HL-60 (cell line): ENCODE measurements at places on chromosomes 11 and 22.
A peak's percentile ranks its signal among the peaks of the same experiment; 100 is the strongest.

- DNase-seq = no peak
Measured at GRCh38 chr11:68589547-68590216, 94.7 kb upstream of the GAL start.

DNA sequence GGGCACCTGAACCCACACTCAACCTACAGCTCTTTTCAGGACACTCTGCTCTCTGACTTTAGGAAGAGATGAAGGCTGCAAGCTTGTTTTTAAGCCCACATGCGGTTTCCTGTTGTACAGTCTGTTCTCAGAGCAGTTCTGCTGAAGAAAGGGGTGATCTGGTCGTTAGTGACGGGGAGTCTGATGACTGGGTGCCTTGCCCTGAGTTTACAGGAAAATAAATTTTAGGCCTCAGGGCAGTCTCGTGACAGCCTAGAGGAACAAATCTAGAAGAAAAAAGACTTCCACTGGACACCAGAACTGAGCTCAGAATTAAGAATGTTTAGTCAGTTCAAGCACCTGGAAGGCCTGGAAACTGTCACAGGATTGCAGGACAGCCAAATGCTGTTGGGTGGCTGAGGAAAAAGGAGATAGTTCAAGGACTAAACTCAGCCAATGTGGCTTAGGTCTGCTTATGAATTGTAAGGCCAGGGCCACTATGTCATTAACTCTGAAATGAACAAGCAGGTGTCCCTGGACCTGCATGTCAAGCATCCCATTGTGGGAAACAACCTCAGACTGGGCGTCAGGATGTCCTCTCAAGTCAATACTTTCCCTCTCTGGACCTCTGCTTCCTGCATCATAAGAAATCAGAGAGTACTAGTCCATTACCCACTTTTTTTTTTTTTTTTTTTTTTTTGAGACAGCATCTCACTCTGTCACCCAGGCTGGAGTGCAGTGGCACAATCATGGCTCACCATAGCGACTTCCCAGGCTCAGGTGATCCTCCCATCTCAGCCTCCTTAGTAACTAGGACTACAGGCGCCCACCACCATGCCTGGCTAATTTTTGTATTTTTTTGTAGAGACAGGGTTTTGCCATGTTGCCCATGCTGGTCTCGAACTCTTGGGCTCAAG, 5.7 kb downstream of the PIK3IP1 start:
- peak; percentile 63 for DNase-seq

DNA sequence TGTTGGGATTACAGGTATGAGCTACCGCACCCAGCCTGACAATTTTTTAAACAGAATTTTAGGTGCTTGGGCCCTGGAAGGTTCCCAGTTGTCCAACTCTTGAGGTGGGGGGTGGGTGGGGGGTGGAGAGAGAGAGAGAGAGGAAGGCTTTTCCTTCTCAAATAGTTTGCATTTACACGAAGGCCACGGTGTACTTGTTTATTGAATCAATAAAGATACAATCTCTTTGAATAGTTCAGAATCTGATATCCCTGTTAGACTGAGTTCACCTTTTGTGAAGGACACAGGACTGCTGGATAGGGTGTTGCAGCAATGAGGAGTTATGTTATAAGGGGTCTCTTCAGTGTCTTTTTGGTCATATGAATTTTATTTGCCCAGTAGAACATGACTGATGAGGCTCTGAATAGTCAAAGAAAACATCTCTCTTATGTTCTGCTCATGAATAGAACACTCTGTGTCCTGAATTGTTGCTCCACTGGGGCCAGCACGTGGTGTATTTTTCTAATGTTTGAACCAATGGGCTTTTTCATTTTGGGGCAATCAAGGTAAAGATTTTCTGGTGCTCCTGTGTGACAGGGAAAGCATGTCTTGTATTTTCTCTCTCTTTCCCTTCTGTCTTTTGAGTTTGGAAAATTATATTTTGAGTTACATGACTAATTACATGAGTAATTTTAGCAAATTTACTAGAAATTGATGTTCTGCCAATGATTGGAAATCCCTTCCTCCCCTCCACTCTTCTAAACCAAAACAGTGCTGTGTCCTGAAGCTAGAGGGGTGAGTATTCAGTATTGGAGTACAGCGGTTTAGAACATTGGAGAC, 61.7 kb downstream of the PTPRJ start:
- DNase-seq = no peak

DNA sequence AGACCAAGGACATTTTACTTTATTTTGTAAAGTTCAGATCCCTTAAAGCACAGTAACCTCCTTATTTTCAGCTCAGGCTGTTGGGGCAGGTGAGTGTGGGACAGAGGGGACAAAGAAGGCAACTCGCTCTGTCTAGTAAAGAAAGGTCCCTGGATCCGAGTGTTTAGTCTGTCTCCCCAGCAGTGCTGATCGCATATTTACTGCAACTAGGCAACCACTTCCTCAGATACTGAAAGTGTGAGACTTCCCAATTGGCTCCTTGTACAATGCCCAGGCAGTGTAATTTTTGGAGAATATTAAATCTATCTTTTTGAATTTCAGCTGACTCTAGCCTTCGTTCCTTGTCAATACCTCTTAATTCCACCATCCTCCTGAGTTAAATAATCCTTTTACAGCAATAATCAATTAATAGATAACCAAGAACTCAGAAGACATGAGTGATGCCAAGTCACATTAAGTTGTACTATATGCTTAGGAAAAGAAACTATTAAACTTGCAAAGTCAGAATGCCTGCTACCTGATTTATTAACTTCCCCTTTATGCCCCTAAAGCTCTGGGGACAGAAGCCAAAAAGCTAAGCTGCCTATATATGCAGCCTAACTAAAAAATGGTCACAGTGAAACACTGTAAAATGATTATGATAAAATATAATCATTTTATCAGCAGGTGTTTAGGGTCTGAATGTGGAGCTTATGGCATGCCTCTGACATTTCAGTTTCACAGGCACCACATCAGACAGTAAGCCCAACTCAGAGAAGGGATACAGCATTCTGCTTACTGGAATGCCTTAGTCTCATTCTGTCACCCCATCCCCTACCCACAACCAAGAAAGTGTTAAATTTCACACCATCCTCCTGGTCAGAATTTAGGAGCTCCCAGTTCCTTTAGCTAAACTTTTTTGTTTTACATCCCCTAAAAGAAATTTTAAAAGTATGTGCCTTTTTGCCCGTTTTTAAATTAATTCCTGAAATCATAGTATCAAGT, 138.7 kb downstream of the TRIM44 start:
- no peak for DNase-seq

- DNase-seq = no peak
Measured at GRCh38 chr11:76086743-76087635, 119.3 kb downstream of the WNT11 start.

DNA sequence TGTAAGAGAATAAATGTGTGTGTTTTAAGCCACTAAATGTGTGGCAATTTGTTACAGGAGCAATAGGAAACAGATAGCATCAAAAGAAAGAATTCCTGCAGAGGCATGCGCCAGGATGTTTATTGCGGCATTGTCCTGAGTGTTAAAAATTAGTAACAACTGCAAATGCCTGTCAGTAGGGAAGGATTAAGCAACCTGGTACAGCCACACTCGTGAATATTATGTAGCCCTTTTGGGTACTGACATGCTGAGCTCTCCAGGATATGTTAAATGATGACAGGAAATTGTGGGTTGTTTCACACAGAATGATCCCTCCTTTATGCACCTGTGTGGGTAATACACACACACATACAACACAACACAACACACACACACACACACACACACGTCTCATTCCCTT, 69.7 kb upstream of the MYOD1 start:
- no peak for DNase-seq

DNA sequence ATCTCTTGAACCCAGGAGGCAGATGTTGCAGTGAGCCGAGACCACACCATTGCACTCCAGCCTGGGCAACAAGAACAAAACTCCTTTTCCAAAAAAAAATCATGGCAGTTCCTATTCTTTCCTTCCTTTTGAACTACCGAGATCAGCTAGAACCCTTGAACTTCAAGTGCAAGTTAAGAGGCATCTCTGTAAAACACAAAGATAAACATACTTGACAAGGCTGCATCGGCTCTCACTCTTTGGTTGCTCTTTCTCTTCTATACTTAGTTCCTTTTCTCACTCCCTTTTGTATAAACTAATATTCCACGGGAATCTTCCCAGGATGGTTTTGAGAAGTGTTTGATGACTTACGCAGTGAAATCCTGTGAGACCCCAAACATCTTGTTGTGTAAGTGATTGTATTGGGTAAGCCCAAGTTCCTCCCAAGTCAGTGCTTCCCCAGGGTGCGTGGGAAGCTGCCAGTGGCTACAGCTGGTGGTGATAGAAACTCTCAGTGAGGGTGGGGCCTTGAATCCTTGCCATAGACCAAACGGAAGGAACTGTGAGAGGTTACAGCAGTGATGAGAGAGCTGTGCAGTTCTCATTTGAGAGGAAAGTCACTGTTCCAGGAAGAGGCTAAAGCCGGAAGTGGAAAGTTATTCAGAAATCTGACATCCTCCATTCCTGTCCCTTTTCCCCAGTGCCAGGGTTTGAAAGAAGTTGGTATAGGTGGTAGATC, 24.1 kb upstream of the CDC42EP2 start:
- DNase-seq = peak; percentile 98
